ENCODE measurements at places on chromosomes 5 and 9.
A peak's percentile ranks its signal among the peaks of the same experiment; 100 is the strongest.

DNA sequence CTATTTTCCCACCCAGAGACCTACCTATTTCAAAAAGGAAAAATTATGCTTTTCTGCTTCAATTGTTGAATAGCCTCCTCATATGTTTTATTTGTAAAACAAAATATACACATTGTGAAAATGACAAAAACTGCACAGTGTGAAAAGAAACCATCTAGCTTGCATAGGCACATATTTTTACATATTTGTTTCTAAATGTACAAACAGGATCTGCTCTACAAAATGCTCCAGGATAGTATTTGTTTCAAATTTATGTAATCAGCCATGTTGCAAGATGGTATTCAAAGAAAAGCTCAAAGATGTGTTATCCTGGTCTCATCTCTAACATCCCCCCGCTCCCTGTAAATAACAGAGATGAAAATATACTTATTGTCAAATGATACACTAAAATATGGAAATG is 366.1 kb upstream of the MPDZ start:
- no peak for DNase-seq

- no peak for DNase-seq
Measured at GRCh38 chr5:139076111-139076510, 122.1 kb downstream of the SIL1 start.

GRCh38 chr5:42429694-42430093 is 6.5 kb downstream of the GHR start:
- no peak for DNase-seq

GRCh38 chr5:86337667-86338460 is 279.9 kb upstream of the COX7C start:
- DNase-seq, result no peak

DNA sequence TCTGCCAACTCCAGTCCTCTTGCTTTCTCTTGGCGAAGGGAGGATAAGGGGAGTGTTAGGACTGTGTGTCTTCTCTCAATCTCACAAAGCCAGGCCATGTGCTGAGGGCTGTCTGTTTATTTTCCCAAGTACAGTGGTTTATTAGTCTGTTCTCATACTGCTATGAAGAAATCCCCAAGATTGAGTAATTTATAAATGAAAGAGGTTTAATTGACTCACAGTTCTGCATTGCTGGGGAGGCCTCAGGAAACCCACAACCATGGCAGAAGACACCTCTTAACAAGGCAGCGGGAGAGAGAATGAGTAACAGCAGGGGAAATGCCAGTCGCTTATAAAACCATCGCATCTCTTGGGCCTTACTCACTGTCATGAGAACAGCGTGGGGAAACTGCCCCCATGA is 36.2 kb upstream of the CKS2 start:
- DNase-seq, result no peak

DNA sequence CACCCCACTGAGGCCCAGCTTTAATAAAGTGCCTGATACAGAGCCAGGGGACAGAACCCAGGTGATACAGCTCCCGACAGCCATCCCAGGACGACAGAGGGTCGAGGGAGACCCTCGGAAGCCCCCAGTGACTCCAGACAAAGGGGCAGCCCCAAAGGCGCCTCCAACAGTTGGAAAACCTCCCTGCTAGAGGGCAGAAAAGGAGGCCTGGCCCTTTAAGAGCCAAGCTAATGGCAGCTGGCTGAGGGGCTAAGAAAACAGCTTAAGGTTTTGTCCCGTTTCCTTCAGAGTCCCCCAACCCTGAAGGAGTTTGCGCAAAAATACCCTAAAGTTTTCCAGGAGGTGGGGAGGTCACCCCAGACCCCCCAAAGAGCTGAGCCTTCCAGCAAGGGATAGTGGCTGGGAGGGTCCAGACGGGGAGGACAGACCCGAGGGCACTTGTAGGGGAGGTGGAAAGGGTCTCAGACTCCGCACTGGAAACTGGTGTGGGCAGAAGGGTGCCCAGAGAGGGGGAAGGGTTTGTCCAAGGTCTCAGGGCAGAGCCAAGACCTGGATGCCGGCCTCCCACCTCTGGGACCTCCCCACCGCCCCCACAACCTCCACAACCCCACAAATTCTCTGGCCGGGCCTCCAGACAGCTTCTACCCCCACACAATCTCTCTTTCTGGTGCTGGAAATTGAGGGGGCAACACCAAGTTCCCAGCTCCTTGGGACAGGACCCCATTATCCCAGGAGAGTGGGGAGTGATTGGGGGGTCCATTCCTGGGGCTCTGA is 8.2 kb upstream of the AK1 start:
- no peak for DNase-seq

- DNase-seq, result no peak
Measured at GRCh38 chr9:128913995-128914772, 6.6 kb upstream of the PHYHD1 start.

GRCh38 chr9:115513148-115513547 is 395.2 kb upstream of the TNC start:
- DNase-seq, result no peak

DNA sequence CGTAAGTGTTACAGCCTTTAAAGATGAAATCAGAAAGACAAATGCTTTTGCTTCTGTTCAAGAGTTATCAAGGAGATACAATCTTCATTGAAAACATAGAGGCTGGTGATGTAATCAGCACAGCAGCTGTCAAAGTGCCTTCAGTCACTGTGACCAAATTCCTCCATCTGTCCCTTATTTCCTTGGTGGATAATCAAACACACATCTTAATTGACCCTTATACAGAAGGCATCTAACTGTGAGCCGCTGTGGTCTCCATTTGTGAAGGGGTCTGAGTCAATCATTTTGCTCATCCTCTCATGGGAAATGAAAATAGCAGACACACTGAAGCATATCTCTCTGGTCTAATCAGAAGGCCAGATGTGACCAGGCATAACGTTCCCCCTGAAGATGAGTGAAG is 130.1 kb upstream of the TLR4 start:
- no peak for DNase-seq

- DNase-seq, result no peak
Measured at GRCh38 chr5:173643964-173644363, 27.5 kb upstream of the BOD1 start.

- DNase-seq, result no peak
Measured at GRCh38 chr5:76199336-76200318, 116.4 kb downstream of the SV2C start.

- DNase-seq, result peak; percentile 56
Measured at GRCh38 chr9:113274474-113275156, 757 bp downstream of the CDC26 start.
